Left ventricle myocardium inferior (tissue), 1 donor: ENCODE measurements at places on chromosomes 4 and X. TPM values are rescaled to one million over a fixed set of nuclear protein-coding genes. Genes with fewer than 3 reads are reported as not detected.

- no peak overlapping the region for H3K27ac ChIP-seq
- no peaks in the 10 kb centered on the region for H3K36me3 ChIP-seq
- no peaks in the 10 kb centered on the region for H3K27me3 ChIP-seq
- H3K4me3 ChIP-seq: no peak overlapping the region
- H3K4me1 ChIP-seq: no peaks in the 10 kb centered on the region
These were observed 107.5 kb downstream of the CNKSR2 start for GRCh38 chrX:21481761-21482160.

DNA sequence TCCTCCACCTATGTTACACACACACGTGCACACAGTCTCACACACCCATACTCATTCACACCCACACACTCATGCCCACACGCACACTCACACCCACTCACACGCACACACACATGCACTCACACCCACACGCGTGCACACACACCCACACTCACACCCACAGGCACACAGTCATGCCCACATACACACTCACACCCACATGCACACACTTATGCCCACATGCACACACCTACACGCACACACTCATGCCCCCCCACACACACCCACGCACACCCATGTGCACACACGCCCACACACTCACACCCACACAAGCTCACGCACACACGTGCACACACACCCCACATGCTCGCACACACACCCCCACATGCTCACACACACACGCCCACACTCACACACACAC, 140.0 kb downstream of the F11 start:
- no peak overlapping the region for H3K4me3 ChIP-seq
- no peaks in the 10 kb centered on the region for H3K4me1 ChIP-seq
- DNase-seq: no peak

GRCh38 chr4:186205156-186205555, 13.8 kb downstream of the CYP4V2 start:
- peaks cover 21% of the 10 kb centered on the region for H3K36me3 ChIP-seq
- no peak overlapping the region for H3K4me3 ChIP-seq
- no peak overlapping the region for H3K27ac ChIP-seq
- no peaks in the 10 kb centered on the region for H3K27me3 ChIP-seq
- peaks cover 18% of the 10 kb centered on the region for H3K4me1 ChIP-seq
- DNase-seq: no peak

RHOXF2 gene
- not detected for total RNA-seq

ADRA2C gene
- 4.5 TPM for total RNA-seq

UCP1 gene
- total RNA-seq: not detected

ANOS1 gene
- total RNA-seq: 5.0 TPM

VCX2 gene
- not detected for total RNA-seq
